ENCODE measurements at places on chromosomes 7 and 10.

- peak; percentile 8 for DNase-seq
These were observed 31.8 kb downstream of the ZNF467 start for GRCh38 chr7:149741629-149742028.

DNA sequence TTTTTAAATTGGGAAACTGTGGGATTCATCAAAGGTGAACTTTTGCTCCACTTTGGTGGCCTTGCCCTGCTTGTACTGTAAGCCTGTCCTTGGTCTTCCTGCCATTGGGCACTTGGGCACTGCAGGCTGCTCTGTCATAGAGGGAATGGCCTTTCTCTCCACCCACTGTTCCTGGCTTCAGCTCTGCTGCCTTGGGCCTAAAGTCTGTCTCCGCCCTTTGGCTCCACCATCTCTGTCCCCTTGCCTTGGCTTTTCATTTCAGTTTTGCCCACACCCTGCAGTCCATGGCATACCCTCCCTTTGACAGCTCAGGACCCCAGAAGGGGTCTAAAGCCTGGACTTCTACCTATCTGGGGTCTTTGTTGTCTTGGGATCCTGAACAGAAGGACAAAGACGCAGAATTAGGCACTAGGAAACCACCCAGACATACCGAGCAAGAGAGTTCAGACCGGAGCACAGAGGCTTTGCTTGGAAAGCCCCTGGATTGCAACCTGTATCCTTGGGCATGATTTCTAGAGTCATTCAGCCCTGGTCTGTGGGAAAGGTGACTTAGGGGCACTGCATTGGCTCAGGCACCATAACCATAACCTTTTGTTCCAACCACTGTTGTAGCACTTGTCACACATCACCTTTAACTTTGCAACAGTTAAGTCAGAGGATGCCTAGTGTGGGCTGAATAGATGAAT is 5.2 kb upstream of the ARHGAP22 start:
- DNase-seq, result no peak

- no peak for DNase-seq
These were observed 2.9 kb downstream of the MNX1 start for GRCh38 chr7:157007470-157008066.

DNA sequence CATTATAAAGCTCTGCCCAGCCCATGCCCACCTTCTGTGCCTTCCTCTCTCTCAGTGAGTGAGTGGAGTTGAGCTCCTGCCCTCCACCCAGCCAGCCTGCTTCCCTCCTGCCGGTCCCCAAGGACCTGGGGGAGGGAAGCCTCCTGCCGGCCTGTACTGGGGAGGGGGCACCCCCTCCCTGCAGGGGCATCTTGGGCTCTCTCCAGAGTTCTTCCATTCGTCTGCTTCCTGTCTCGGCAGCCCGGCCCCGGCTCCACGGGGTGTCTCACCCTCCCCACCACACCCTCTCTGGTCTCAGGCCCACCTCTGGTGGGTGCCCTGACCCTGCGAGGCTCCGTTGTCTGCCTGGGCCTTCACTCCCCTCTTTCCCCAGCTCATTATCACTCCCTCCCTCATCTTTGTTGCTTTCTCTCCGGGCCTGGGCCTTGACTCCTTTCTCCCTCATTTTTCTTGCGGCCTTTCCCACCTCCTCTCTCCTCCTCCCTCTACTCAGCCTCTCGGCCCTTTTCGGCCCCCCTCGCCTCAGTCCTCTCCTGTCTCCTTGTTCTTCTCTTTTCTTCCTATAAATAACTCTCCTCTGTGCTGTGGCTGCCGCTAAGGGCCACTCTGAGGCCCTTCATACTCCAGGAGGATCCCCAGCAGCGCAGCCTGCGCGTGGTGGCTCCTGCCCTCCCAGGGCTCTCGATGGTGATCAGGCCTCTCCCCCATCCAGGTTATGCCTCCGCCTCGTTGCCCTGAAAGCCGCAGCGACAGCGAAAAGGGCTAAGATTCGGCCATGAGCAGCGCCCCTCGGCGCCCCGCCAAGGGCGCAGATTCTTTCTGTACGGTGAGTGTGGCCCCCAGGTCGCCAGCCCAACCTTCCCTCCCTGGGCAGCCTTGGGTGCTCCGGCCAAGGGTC is 2.1 kb downstream of the SLC4A2 start:
- DNase-seq, result no peak

GRCh38 chr10:100524638-100525037 is 5.0 kb upstream of the SEC31B start:
- no peak for DNase-seq

- DNase-seq, result no peak
These were observed 47.3 kb upstream of the CPN1 start for GRCh38 chr10:100128951-100129350.

DNA sequence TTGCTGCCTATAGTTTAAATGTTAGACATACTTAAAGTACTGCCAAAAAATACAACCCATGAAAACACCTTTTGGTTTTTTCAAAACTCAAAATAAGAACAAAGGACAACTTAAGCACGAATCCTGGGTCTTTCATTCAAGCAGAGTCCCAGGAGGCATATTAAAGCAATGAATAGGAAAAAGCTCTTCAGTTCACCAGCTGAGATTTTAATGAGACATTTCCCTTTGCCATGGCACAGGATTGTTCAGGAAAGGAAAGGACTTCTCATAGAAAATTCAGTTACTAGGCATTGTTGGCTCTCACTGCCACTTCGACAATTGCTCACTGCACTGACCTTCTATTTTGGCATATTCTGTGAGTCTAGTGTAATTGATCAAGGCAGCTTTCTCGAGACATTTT is 133.5 kb upstream of the FEZF1 start:
- DNase-seq, result peak; percentile 43
